ENCODE measurements at places on chromosomes 6 and 20.

- no peak for DNase-seq
These were observed 190.3 kb downstream of the RNF144B start for GRCh38 chr6:18577491-18577890.

DNA sequence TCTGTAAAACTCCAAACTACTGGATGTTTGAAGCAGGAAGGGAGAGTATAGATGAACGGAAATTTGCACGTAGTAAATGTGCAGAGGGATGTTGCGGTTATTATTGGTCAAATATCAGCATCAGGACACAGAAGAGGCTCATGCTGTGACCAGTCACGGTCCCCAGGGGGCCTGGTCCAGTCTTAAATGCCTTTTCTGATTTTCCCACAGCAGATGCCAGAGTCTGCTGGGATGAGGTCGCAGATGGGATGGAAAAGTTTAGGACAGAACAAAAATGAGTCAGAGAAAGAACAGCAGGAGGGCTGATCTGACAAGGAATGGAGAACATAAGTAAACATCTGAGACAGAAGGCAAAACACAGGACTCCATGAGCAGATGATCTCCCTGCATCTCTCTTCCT is 11.7 kb upstream of the SIRPG start:
- peak; percentile 17 for DNase-seq

DNA sequence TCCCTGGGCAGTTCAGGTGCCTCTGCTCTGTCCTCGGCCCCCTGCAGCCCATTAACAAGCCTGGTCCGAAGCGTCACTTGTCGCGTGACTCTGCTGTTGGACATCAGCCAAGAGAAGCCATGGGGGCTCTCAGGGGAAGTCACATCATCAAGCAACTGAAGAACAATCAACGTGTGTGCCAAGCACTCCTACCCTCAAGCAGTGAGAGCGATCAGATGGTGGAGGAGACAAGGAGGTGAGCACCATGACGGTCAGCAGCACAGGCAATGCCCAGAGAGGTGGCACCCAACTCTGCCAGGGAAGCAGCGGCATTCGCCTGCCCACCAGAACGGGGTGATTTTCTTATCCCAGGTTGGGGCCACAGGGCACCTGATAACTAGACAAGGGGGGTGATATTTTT is 132.7 kb downstream of the AGPAT4 start:
- DNase-seq = no peak

- no peak for DNase-seq
These were observed 43.4 kb upstream of the BLCAP start for GRCh38 chr20:37571033-37571432.

DNA sequence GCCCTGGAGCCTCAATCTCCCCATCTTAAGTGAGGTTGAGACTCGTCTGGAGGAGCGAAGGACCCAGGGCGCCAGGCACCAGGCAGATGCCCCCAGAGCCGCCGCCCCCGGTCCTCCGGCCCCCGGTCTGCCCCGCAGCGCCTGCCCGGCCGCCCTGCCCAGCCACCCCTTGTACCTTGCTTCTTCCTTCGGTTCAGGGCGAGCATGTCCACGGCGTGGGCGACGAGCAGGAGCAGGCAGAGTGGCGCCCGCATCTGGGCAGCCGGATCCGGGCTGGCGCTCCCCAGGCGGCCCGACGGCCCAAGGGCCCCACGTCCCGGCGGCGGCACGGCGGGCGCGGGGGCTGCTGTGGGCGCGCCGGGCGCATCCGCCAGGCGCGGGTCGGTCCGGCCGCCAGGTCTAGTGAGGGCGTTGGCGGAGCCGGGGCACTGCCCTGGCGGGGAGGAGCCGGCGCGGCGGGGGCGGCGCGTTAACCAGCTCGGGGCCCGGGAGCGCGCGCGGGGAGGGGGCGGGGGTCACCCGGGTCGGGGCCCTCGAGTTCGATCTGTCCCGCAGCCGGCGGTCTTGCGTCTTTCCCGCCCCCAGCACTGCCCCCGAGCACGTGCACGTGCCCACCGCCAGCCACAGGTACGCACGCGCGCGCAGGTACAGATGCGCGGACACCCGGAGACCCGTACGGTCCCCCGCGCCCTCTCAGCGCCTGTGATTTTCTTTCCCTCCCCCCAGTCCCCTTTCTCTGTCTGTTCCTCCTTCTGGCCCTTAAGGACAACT is at the start of gene RSPO4:
Gene RSPO4, minus strand, starts transcription at position 401 of the 771 bp plus-strand sequence. Its CDS starts 147 bp downstream, at position 254.
- DNase-seq = no peak

DNA sequence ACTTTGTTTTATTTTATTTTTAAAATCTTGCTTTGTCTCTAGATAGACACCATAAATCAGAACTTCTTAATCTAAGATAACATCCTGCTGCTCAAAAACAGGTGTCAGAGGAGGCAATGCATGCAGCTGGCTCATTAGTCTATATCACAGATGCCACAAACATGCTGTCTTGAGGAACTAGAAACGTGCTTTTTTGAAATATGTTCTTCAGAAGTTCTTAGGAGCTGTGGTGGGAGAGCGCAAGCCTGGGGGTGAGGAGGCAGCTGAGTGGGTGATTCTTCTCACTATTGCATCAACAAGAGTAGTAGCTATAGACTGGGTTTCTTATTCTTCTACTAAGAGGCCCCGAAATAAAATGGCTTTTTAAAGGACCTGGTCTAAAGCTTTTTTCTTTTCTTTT is 23.4 kb downstream of the IL22RA2 start:
- no peak for DNase-seq

- no peak for DNase-seq
These were observed 641 bp downstream of the DBNDD2 start for GRCh38 chr20:45408646-45409213.

DNA sequence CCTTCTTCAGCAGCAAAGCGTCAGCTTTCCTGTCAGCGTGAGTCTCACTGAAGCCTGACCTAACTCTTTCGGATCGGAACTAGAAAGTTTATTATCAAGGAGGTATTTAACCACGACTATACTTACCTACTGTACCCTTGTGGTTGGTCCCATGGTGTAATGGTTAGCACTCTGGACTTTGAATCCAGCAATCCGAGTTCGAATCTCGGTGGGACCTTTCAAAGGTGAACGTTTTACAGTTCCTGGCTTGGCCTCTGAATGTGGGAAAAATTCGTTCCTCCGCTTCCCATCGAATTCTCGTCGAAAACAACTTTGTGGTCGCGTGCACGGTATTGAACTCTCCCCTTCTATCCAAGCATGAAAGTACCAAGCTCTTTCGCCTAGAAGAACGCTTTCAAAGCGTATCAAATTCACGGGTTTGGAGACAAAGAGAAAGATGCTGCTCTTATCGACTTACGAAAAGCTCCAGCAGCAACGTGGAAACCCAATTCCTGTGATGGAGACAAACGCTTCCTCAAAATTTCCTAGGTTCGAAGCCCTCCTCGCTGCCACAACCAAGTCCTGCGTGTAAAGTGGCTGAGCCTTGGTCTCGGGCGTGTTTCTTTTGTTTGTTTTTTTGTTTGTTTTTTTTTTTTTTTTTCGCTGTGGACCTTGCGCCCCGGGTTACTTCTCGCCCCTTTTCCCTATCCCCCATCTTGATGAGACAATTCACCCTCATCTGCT is 63.7 kb downstream of the GPX5 start:
- no peak for DNase-seq

- no peak for DNase-seq
These were observed 5.7 kb upstream of the TIAM2 start for GRCh38 chr6:154989448-154989847.

DNA sequence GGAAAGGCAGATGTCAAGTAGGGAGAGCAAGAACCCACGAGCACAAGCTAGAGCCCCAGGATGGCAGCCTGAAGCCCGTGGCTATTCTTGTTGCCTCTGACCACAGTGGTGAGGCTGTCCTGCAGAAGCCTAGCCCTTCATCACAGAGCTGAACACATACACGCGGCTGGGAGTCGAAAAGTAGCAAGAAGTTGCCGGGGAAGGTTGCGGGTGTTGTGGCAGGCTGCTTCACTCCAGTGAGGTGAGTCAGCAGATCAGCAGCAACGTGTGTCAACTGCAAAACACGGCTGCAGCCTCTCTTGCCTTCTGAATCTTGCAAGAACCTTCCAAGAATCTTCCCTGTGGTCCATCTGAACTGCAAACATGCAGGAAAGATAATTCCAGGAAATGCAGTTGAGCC is 10.6 kb upstream of the STX16 start:
- DNase-seq = no peak

- DNase-seq = no peak
These were observed 36.2 kb downstream of the BTBD9 start for GRCh38 chr6:38603496-38603895.

DNA sequence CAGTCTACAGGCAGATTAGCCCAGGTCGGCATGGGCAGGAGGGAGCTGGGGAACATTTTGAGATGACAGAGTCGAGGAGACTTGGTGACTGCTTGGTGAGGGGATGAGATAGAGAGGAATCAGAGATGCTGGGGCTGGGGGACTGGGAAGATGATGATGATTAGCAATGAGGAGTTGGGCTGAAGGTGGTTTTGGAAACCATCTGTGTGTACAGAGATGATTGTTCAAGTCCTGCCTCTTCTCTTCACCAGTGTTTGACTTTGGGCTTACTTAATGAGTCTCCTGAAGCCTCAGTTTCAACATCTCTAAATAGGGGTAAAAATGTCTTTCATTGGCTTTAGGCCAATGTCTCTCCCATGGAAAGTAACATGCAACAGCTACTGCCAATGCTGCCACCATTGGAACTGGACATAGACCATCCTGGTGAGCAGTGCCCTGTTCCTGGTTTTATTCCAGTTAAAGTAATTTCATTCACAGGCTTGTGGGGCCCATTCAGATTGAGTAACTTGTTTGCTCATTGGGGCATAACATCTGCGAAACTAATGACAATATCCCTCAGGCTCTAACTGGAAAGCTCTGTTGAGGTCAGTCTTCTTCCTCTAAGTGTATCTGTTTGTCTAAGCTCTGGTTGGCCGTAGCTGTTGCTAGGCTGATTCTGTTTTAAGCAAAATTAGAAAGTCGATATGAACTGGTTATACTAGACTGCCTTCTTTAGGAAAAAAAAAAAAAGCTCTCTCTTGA is 99.1 kb downstream of the ARMC2 start:
- no peak for DNase-seq

GRCh38 chr6:137904822-137905617 is 38.0 kb downstream of the TNFAIP3 start:
- DNase-seq = no peak

GRCh38 chr20:38633577-38634093 is 32.0 kb downstream of the ARHGAP40 start:
- peak; percentile 57 for DNase-seq

GRCh38 chr6:3045369-3045768 is 22.9 kb upstream of the RIPK1 start:
- DNase-seq = no peak

GRCh38 chr6:72691249-72691648 is 69.4 kb downstream of the KCNQ5 start:
- no peak for DNase-seq

DNA sequence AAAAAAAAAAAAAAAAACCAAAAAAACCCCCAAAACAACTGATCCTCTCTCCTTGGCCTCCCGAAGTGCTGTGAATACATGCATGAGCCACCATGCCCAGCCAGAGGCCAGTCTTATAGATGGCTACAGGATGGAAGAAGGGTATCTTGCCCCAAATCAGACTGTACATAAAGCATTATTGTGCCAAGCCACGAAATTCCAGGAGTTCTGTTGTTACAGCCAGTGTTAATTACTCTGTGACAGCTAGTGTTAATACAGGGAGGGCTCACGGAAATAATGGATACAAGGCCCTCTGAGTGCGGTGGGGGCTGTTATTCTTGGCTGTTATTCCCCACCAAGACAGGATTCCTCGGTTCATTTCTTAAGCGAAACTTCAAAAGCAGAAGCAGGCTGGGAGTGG is 1.4 kb upstream of the CLPSL2 start:
- DNase-seq = no peak

DNA sequence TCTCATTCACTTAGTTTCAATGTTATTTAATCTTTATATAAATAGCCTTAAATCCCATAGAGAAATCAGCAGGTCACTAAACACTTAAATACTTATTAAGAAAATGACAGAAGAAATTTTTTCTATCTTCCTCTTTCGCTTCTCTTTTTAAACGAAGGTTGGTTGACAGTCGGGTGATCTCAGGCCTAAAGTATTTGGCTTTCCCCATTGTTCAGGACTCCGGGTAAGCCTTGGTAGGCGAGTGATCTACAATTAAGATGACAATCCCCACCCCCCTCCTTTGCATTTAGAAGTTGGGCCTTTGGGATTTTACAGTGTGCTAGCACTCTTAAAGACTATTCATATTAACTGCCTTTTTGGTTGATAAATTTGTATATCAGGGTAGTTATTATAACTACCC is 19.7 kb upstream of the UTRN start:
- no peak for DNase-seq

DNA sequence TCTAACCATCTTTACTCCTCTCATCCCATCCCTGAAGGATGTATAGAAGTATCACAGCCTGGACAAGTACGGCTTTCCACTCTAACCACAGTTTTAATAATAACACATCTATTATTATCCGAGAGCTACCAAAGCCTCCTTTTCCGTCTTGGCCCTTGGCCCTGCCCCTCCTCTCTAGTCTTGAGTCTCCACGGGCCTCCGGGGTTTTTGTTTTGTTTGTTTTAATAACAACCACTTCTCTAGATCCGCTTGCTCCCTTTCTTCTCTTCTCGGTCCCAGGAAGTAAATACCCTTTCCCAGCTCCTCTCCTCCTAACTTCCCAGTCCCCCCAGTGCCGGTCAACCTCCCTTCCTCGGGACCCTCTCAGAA is 661 bp downstream of the LCA5 start:
- peak; percentile 58 for DNase-seq

- peak; percentile 81 for DNase-seq
These were observed 95.3 kb downstream of the NFATC2 start for GRCh38 chr20:51447097-51447764.

GRCh38 chr20:6590891-6591637 is 176.4 kb upstream of the BMP2 start:
- DNase-seq = no peak

DNA sequence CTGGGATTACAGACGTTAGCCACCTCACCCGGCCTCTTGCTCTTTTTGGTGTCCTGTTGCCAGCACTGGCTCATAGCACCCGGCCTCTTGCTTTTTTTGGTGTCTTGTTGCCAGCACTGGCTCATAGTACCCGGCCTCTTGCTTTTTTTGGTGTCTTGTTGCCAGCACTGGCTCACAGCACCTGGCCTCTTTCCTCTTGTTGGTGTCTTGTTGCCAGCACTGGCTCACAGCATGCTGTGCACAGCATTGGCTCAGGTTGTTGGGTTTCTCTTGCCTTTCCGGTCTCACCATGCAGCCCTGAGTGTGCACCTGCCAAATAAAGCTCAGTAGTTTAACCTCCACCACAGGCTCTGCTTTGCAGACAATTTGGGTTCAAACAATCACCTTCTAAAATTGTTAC is 208.2 kb downstream of the THBS2 start:
- peak; percentile 45 for DNase-seq

GRCh38 chr20:60057866-60058807 is 99.9 kb downstream of the CDH26 start:
- peak; percentile 73 for DNase-seq

- DNase-seq = peak; percentile 77
These were observed at the start of gene ZKSCAN4 for GRCh38 chr6:28252009-28252975. Gene ZKSCAN4, minus strand, starts transcription at chr6:28252269. Its CDS starts 289 bp downstream, at chr6:28251980.

- no peak for DNase-seq
These were observed 25.1 kb downstream of the DLGAP4 start for GRCh38 chr20:36331209-36331608.

- no peak for DNase-seq
These were observed 10.5 kb upstream of the BHLHE23 start for GRCh38 chr20:63017076-63017825.

Data from psoas muscle (tissue), 8 donors.